Stimulated activated CD4-positive, alpha-beta T cell treated with anti-CD3 and anti-CD28 coated beads, Interleukin-4, amount 100 ng/mL, for 1 hour (primary cell): ENCODE measurements at places on chromosomes 6 and 20.

- no peak for DNase-seq
These were observed 9.3 kb upstream of the DTD1 start for GRCh38 chr20:18578581-18578980.

DNA sequence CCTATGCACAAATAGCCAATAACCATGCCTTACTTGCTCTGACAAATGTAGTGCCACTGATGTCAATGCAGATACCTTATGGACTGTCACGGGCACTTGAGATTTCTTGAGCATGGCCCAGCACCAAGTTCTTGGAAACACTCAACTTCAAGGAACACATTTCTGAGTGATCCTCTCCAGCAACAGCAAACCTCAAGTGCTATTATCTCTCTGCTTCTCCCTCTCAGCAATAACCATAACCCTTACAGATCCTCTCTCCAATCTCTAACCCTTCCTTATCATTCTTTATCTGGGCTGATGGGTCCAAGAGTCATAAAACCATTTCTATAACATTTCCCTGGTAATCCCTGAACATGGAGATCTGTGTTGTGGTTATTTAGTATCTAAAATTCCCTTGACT, 266.9 kb upstream of the STXBP5 start:
- DNase-seq: no peak

GRCh38 chr6:107917451-107918375, 40.3 kb downstream of the SEC63 start:
- no peak for DNase-seq

GRCh38 chr6:40933864-40934263, 105.2 kb downstream of the UNC5CL start:
- DNase-seq: no peak

DNA sequence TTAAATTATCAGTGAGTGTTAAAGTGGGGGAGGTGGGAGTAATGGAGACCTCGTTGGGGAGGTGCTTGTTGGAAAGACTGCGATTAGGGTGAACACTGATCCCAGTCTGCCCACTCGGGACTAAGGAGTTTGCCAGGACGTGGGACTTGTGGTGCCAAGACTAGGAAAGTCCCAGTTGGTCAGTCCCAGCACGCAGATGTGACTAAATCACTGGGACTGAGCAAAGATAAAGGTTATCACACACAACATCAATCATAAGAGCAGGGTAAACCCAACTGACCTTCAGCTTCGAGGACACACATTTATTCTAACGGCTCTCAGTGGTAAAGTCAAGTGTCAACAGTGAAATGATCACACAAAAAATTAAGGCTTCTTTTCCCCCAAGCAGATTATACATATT, 45.5 kb downstream of the PDE10A start:
- DNase-seq: no peak

GRCh38 chr20:5748246-5748645, 2.0 kb upstream of the SHLD1 start:
- DNase-seq: no peak

GRCh38 chr20:23223908-23224580, 126.5 kb upstream of the NXT1 start:
- no peak for DNase-seq

DNA sequence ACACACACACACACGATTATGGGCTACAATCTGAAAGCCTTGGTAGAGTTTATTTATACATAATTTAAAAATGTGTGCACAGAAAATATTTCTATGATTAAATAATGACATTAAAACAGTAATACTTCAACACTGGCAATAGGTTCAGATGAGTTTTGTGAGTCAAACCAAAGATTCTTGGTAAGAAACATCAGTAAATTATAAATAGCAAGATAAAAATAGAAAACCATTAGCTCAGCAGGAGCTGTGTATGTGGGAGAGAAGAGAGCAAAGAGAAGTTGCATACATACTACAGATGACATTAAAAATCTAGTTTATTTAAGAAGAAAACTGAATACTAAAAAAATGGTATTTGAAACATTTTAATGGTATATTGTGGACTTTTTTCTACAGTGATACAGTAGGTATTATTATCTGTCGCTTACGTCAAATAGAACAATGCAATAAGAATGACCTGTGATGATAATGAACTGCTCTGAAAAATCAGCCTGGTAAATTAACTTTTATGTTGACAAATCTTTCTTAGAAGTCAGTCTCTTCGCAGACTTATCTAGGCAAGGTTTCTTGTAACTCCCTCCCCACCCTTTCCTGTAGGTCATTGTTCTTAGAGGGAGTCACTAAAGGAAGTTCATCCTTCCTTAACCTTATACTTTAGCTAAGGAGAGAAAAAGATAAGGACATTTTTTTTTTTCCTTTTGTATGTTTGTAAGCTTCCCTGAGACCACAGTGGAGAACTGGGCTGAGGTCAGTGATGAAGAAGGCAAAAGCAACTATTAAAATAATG, 149.3 kb downstream of the GJA1 start:
- no peak for DNase-seq

DNA sequence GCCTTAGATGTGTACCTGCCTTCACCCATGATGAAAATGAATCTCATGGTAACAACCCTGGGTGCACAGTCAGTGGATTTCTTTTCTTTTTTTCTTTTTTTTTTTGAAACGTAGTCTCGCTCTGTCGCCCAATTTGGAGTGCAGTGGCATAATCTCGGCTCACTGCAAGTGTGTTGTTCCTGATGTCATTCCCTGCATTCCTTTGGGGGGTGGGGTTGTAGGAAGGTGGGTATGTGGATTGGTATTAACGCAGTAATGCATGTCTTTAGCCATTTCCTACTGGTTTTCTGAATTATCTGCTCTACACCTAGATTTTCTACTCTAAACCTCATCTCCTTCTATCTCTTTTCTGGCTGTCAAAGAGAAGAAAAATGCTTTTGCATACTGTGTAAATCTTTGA, 146.6 kb downstream of the RNF144B start:
- no peak for DNase-seq

- no peak for DNase-seq
These were observed 10.1 kb upstream of the NXT1 start for GRCh38 chr20:23340524-23340923.

DNA sequence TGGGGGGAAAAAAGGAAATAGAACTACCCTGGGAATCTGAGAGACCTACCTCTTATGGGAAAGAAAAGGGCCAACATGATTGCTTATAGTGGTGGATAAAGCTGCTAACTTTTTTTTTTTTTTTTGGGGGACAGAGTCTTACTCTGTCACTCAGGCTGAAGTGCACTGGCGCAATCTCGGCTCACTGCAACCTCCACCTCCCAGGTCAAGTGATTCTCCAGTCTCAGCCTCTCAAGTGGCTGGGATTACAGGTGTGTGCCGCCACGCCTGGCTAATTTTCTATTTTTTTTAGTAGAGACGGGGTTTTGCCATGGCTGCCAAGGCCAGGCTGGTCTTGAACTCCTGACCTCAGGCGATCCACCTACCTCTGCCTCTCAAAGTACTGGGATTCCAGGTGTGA, 39.5 kb upstream of the TBC1D22B start:
- DNase-seq: no peak

- peak; percentile 34 for DNase-seq
These were observed 224.8 kb upstream of the MARCKS start for GRCh38 chr6:113632220-113632864.

DNA sequence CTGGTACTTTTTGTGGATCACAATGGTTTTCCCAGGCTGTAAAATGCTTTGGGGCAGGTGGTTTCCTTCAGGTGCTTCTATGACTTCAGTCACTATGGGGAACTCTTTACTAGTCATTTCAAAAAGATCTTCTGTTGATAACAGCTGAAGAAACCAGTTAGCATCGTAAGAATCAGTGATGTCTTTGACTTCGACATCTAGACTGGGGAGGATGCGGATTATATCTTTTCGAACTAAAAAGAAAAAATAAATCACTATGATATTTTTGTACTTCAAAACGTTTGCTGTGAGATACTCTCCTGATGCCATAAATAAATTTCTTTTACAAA, 87.2 kb downstream of the THEMIS start:
- DNase-seq: no peak

DNA sequence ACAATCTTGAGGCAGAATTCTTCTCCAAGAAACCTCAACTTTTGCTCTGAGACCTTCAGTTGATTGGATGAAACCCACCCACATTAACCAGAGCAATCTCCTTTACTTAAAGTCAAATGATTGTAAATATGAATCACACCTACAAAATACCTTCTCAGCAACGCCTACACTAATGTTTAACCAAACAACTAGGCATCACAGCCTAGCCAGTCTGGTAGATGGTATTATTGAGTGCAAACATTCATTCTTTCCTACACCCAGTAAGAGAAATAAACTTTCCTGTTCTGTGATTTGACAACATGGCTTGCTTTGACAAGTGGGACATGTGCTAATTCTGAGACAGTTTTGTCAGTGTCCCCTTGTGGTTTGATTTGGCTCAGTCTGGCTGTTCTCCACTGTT, 252.2 kb downstream of the HACE1 start:
- no peak for DNase-seq

GRCh38 chr6:46170357-46171289, at the start of gene ENPP5:
Gene ENPP5, minus strand, starts transcription at chr6:46170980. Its CDS starts 2,718 bp downstream, at chr6:46168262.
- peak; percentile 51 for DNase-seq

DNA sequence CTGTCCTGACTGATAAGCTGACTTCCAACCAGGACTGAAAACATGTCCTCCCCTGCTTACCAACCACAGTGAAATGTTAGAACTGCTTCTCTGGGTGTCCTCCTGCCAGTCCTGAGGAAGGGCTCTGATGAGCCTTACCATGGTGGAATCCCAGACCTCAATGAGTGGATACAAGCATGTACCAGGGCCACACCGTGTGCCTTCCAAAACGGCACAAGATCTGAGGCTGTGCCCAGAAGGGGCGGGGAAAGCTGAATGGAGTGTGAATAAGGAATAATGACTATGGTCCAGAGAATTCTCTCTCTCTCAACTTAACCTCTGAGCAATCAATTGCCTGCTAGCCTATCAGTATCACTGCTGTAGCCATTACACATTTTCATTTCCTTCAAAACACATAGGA, 51.7 kb downstream of the PDE10A start:
- no peak for DNase-seq

DNA sequence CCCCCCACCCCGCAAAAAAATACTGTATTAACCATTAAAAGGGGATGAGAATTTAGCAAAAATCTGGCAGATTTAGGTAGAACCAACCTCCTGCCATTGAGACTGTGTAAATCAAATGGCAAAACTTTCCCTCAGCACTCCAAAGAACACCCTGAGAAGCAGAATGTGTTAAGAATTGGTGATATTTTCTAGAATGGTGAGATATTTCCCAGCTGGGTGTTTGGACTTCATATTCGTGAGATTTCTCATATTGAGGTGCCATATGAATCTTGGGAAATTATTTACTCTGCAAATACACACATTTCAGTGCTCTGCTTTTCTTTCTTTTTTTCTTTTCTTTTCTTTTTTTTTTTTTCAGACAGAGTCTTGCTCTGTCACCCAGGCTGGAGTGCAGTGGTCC, 66.3 kb upstream of the FOXO3 start:
- DNase-seq: no peak

DNA sequence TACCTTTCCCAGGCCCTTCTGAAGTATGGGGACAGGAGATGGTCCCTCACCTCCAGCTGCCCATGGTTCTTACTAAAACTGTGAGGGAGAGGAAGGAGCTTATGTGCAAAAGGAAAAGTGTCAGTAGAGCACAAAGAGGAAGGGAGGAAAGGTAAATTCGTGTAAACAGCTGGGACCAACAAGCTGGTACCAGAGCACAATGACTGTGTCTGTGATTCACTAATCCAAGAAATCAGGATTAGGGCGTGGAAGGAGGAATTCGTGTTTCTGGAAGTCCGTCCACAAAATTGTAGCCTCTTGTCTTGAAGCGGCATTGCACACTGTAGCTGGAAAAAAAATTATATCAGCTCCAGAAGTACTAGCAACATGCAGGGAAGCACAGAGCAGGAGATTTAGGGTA, 129.0 kb upstream of the RREB1 start:
- no peak for DNase-seq

- no peak for DNase-seq
These were observed 294.8 kb downstream of the RNF144B start for GRCh38 chr6:18681832-18682503.

GRCh38 chr6:149234051-149234962, 83.2 kb upstream of the TAB2 start:
- DNase-seq: peak; percentile 32

GRCh38 chr6:11021003-11021402, 23.1 kb downstream of the ELOVL2 start:
- DNase-seq: no peak

DNA sequence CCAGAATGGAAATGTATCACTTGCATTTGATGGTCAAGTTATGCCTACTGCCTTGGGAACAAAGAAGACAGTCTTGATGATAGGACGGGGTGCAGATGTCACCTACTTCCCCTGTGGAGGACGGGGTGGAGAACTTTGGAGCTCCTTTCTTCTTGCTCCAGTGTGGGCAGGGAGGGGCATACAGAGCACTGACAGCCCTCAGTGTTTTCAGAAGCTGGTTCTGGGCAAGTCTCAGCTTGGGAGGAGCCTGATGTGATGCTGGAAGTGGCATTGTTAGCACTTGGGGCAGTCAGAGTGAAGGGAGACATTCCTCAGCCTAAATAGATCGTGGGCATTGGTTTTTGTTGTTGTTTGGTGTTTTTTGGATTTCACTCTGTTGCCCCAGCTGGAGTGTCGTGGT, 59.7 kb downstream of the SYNJ2 start:
- no peak for DNase-seq

DNA sequence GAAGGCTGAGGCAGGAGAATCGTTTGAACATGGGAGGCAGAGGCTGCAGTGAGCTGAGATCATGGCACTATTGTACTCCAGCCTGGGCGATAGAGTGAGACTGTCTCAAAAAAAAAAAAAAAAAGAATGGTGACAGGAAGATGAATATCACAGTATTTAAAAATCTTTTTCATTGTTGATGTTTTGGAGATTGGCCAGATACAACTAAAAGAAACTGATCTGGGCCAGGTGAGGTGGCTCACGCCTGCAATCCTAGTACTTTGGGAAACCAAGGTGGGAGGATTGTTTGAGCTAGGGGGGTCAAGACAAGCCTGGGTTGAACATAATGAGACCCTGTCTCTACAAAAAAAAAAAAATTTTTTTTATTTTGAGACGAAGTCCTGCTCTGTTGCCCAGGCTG, 52.1 kb downstream of the TRAF3IP2 start:
- no peak for DNase-seq

- DNase-seq: no peak
These were observed 43.3 kb downstream of the PPARD start for GRCh38 chr6:35385457-35386202.

DNA sequence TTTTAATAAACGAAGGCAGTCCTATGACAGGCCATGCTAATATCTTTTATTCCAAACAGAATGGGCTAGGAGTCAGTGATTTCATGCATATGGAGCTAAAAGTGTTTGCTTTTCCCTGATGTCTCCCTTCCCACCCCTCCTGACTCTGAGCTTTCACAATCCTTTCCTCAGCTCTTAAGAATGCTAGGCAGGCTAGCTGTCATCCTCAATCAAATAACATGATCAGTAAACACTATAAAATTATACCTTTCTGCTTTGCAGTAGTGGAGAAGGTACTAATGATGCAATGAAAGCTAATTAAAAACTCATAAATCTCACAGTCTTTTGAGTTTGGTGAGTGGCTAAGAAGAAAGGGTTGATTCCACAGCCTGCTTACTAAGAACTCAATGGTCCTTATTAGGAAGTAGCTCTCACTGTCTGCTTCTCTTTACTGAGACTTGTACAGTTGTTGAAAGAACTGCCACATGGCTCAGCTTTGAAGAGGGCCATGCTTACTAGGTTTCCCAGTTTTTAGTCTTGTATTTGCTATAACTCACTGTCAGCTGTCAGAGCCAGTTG, 250.9 kb upstream of the JAG1 start:
- no peak for DNase-seq

- no peak for DNase-seq
These were observed 109.0 kb upstream of the COL21A1 start for GRCh38 chr6:56356426-56356825.
